ENCODE measurements at places on chromosomes 13 and 19.

GRCh38 chr19:48461982-48462655 lies 6.7 kb downstream of the KCNJ14 start:
- peak; percentile 18 for DNase-seq

- DNase-seq = no peak
Measured at GRCh38 chr19:43286096-43286495, 16.8 kb upstream of the PSG9 start.

DNA sequence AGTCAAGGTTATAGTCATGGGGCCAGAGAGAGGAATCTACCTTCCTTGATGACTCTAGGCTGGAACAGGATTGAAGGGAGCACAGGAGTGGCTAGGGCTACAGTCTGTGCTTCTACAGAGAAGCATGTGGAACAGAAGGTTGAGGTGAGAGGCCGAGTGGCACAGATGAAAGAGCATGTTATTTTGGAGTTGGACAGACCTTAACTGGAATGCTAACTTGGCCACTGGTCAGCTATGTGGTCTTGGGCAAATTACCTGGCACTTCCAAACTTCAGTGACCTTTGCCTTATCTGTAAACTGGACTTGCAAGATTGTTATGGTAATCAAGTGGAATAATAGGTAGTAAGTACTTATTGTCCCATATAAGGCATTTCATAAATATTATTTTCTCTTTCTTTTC lies 252.7 kb downstream of the KCNRG start:
- no peak for DNase-seq

DNA sequence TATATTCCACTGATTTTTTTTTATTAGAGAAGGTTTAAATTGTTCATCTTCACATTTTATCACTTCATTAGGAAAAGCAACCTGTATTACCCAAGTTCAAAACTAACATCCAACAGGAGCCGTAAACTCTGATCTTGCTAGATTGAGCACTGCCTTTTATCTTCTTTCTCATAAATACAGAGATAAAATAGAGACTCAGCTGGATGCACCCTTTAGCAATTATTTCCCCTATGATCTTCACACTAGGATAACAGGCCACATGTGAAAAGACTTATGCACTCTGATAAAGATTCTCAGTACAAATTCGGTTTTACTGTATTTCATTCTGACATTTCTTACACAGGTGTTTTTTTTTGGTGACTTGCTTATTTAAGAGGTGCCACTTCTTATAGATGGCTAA lies 2438.2 kb upstream of the PCDH20 start:
- DNase-seq = no peak

- no peak for DNase-seq
Measured at GRCh38 chr19:12834976-12835757, 788 bp upstream of the RTBDN start.

All from stimulated activated CD4-positive, alpha-beta T cell treated with anti-CD3 and anti-CD28 coated beads, TNF-alpha, amount 100 ng/mL, for 24 hours (primary cell).